ENCODE measurements at places on chromosomes 4 and X.

DNA sequence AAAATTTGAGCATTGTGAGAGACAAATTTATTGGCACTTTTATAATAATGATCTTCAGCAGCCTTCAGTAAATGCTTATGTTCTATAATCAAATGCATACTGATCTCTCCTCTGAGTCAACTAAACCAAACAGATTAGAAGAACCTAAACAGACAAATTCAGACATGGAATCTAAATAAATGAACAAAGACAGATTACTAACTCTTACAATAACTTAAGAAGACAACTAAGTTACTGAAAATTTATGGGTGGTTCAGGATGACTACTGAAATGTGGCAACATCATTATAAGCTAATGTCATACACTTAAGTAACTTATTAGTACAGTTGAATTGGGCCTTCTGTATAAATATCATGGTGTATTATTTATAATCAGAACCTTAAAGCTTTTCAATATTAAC, 127.3 kb downstream of the NEK1 start:
- no peak for DNase-seq

- no peak for DNase-seq
These were observed 129.2 kb upstream of the WDR1 start for GRCh38 chr4:10245751-10246150.

DNA sequence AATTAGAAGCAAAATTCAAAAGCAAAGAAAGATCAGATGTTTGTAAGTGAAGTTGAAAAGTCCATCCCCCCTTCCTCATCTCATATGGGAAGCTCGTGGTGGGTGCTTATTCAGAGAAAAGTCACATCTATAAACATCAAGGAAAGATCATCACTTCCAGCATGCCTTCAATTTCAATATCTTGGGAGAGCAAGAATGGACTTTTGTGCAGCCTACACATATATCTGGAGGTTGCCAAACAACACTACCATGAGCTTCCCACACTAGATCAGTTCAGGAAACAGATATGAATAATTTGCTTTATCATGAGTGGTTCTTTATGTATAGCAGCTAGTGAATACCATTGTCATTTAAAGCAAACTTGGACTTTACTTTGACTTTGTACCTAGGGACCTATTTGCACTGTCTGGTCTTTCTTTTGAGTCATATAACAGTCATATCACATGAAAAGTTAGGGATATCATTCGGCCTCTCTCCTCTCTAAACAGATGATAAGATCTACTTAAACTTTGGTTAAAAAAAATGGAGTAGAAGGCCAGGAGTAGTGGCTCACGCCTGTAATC, 5.6 kb upstream of the TBL1X start:
- no peak for DNase-seq

DNA sequence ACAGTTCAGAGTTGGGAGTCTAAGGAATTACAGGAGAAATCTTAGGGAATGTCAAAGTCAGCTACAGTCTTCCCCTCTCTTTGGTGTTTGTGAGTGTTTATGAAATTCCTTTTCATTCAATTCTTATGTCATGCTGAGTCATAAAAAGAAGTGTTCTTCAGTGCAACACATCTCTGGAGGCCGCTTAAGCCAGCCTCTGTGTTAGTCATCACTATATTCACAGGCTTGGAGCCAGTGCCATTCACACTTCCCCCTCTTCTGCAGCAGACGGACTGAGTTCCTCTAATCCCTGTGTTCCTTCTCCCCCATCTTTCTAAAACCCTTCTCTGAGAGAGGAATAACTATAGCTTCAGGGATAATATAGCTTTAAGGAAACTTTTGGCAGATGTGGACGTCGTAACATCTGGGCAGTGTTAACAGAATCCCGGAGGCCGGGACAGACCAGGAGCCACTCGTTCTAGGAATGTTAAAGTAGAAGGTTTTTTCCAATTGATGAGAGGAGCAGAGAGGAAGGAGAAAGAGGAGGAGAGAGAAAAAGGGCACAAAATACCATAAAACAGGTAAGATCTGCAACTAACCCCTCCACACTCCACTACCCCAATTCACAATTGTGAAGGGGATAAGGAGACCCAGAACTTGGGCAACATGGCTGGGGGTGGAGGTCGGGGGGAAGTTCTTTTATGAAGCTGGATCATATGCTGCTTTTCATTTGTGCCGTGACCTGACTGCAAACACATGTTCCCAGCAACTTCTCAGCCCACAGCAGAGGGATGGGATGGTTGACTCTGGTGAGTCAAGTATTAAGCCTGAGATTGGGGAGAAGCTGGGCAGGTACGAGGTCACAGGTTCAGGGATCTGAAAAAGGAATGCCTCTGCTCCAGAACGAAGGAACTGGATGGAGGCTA, at the start of gene SRPX2:
TSS of gene SRPX2 (plus strand) at position 244 of the 905 bp plus-strand sequence. CDS start 2,124 bp downstream, outside the sequence.
- no peak for DNase-seq

GRCh38 chr4:168662297-168662984, 165.6 kb downstream of the PALLD start:
- no peak for DNase-seq

- no peak for DNase-seq
These were observed 95.1 kb downstream of the TSPAN7 start for GRCh38 chrX:38656350-38656915.

GRCh38 chr4:88585917-88586316, 6.4 kb upstream of the HERC3 start:
- DNase-seq = no peak

GRCh38 chr4:22196551-22196950, 248.0 kb upstream of the KCNIP4 start:
- no peak for DNase-seq

DNA sequence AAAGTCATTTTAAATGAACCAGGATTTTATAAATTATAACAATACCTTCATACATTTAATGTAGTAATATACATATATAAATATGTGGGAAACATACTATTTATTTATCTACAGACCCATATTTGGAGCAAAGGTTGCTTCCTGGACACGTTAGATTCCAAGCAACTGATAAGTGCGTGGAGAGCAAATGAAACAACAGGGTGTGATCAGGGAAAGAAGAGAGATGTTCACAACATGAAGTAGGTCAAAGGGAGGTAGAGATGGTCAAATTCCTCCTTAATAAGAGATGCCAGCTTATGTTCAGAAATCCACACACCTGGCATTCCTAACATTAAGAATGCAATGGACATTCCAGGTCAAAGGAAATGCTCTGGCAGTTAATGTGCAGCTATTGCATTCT, 53.1 kb upstream of the HPGD start:
- DNase-seq = no peak

GRCh38 chr4:8295471-8295870, 25.9 kb downstream of the HTRA3 start:
- no peak for DNase-seq

- no peak for DNase-seq
These were observed 95.4 kb downstream of the PARM1 start for GRCh38 chr4:75028196-75028854.

GRCh38 chrX:140563893-140564292, 59.0 kb upstream of the SOX3 start:
- no peak for DNase-seq

GRCh38 chr4:8846826-8847225, 24.8 kb downstream of the HMX1 start:
- no peak for DNase-seq

- DNase-seq = no peak
These were observed 1564.8 kb downstream of the RPA4 start for GRCh38 chrX:98448524-98448923.

GRCh38 chr4:153371701-153372234, 27.3 kb downstream of the MND1 start:
- DNase-seq = no peak

- no peak for DNase-seq
These were observed 94.5 kb upstream of the IL13RA1 start for GRCh38 chrX:118632862-118633261.

DNA sequence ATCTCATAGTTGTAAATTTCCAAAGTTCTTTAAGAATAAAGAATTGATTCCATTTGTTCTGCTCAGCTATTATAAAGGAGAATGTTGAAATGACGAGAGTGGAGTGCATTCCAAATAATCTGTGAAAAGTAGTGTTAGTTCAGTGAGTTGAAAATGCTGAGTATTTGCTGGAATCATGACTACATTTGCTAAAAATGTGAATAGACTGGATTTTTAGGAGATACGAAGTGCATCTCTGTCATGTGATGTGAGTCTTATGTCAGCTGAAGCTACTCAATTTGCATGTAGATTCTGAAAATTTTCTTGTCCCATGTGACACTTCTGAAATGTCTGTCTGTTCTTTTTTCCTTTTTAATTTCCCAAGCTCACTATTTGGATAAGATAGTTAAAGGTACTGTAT, 206.0 kb downstream of the DCTD start:
- no peak for DNase-seq

DNA sequence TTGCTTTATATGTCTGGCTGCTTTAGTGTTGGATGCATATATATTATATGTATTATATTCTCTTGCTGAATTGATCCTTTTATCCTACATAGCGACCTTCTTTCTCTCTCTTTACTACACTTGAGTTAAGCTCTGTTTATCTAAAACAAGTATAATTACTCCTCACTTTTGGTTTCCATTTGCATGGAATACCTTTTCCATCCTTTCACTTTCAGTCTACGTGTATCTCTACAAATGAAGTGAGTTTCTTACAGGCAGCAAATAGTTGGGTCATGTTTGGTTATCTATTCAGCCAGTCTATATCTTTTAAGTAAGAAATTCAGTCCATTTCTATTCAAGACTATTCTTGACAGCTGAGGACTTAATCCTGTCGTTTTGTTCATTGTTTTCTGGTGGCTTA, 167.5 kb upstream of the USP38 start:
- no peak for DNase-seq

DNA sequence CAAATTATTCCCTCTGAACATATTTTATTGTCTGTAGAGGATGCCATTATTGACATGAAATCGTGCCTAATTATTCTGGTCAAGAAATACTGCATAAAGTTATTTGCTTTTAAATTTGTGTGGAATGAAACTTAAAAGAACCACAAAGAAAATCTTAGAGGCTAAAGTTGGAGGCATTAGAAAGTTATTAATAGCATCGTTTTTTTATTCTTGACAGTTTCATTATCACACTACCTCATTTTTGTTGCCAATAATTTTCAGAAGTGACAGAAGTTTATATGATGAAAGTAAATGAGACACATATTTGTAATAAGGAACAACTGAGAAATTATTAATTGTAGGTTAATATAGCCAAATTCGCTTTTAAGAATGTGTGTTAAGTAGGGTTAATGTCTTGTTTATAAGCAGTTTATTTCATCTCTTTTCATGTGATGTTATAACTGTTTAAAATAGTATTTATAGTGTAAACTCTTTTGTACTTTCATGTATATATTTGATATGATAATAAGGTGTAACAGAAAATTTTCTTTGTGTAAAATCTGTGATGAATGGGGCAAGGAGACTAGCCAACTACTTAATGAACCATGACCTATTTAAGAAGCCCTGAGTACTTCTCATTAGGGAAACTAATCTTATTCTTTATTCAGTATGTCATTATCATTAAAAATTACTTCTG, 54.5 kb upstream of the GRIA2 start:
- DNase-seq = no peak

GRCh38 chr4:112884406-112884805, 165.0 kb upstream of the ANK2 start:
- no peak for DNase-seq

GRCh38 chrX:153944140-153944799, at the start of gene RENBP:
Gene RENBP (minus strand): TSS chrX:153944643. CDS start chrX:153944610, 33 bp downstream.
- no peak for DNase-seq

GRCh38 chr4:156101571-156101970, 147.9 kb upstream of the CTSO start:
- no peak for DNase-seq

GRCh38 chr4:8510611-8511285, 69.4 kb upstream of the GPR78 start:
- DNase-seq = no peak

GRCh38 chrX:25043192-25043591, 27.4 kb upstream of the ARX start:
- no peak for DNase-seq

DNA sequence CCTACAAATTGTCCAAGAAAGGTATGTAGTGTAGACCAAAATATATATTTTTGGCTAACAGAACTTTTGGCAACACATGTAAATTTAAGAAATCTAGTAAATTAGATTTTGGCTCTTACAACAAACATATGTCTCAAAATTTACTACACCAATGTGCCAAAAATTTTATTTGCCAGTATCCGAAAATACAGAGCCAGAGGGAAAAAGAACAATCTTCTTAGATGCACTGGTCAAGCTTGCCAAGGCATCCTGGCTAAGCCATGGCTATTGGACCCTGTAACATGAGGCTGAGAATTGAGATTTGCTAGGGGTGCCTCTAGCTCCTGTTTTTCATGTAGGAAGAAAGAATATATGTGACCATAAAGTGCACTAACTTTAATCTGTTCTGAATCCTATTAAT, 91.8 kb downstream of the GABRG1 start:
- DNase-seq = no peak

GRCh38 chrX:729583-730409, 99.2 kb downstream of the SHOX start:
- no peak for DNase-seq

- DNase-seq = no peak
These were observed 31.4 kb downstream of the USP53 start for GRCh38 chr4:119243868-119244267.

GRCh38 chr4:167587361-167587760, 353.1 kb upstream of the SPOCK3 start:
- DNase-seq = no peak

DNA sequence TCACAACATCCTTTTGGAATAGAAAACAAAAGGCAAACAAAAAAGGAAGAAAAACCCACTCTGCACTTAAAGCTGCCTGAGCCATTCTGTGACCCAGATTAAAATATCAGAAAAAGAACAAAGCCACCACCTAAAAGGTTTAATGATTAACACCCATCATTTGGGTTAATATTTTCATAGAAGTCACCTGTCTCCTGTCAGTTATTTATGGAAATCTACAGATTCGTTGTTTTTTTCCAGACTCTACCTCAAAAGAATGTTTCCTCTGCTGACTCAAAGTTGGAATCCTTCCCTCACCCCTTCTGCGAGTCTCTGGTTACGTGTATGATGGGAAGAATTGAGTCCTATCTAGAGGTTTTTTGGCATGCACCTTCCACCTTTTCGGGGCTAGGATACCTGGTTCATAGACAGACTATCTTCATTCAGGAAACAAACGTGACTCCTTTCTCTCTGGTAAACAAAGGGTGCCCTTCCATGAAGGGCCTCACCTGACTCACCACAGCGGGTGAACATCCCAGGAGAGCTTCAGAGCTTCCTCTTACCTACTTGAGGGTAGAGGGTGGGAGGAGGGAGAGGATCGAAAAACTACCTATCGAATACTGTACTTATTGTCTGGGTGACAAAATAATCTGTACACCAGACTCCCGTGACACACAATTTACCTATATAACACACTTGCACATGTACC, 19.6 kb upstream of the CA5B start:
- DNase-seq = no peak

Data from stimulated activated CD4-positive, alpha-beta T cell treated with anti-CD3 and anti-CD28 coated beads, Interleukin-12 subunit alpha, Interleukin-12 subunit beta, amount 100 ng/mL, for 48 hours (primary cell).